ENCODE measurements at places on chromosomes 5 and 9.

- DNase-seq = no peak
Observed at GRCh38 chr5:169519358-169519757, 64.2 kb upstream of the SPDL1 start.

- DNase-seq = no peak
Observed at GRCh38 chr9:133226219-133227171, 17.4 kb upstream of the OBP2B start.

DNA sequence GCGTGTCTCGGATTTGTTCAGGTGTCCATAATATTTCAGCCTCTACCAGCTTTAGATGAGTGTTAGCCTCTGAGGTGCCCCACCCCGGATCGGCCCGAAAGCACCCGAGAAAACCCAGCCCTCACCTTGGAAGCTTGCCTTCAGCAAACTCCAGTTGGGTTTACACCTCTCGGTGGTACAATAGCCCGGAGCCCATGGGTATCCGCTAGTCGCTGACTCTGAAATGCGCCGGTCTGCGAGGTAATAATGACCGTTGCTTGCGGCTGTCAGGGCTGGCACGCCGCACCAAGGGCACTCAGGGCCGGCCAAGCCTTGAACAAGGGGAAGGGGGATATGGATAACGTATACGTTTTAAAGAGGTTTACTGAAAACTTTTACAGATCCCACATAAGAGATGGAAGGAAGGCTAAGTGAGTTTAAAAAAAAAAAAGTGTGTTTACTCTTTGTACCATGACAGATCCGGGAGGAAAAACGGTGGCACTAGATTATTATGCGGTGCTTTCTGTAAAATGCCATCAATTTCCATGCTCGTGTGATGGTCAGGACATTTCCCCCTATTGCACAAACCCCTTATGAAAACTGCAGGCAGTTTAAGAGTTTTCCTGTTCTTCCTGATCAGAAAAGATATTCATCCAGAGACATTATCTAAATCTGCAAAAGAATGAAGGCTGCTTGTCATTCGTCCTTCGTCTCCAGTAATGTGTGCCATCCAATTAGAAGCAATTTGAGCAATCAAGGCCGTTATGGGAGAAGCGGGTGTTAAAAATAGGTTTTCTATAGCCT lies 124.2 kb downstream of the TMEM161B start:
- no peak for DNase-seq

DNA sequence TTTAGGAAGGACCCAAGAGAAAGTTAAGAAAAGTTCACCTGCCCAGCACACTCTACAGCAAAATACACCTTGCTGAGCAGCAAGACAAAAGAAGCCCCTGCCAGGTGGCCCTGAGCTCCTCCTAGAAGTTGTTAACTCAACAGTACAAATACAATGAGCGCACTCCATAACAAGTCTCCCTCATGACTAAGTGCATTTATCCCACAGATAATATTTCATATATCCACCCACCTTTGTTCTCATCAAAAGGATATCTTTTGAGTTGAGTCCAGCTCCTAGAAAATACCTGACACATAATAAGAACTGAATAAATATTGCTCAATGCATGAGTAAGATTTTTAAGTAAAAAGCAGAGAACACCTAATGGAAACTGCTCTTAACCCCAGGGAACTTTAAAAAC lies 73.3 kb downstream of the ABCA1 start:
- no peak for DNase-seq

DNA sequence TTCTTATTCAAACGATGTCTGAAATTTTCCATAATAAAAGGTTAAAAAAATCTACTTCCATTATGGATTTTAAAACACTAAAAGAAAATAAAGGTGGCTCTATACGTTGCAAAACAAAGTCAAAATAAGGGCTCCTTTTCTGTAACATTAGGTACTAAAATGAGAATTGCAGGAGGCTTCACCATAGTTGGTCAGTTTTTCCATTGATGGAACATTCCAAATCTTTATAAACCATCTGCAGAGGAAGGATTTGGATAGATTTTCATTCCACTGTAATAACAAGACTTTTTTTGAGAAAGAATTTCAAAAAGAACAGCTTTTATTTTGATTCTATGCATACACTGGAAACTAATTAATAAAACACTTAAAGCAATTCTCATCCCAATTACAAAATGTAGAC lies 145.6 kb downstream of the LURAP1L start:
- no peak for DNase-seq

- DNase-seq = no peak
Observed at GRCh38 chr5:766666-767431, 17.7 kb downstream of the ZDHHC11B start.

All from GM20000 (cell line).